Activated CD8-positive, alpha-beta memory T cell treated with anti-CD3 and anti-CD28 coated beads, Interleukin-2, amount 50 U/mL, for 4 hours (primary cell): ENCODE measurements at places on chromosomes 1 and 21.

DNA sequence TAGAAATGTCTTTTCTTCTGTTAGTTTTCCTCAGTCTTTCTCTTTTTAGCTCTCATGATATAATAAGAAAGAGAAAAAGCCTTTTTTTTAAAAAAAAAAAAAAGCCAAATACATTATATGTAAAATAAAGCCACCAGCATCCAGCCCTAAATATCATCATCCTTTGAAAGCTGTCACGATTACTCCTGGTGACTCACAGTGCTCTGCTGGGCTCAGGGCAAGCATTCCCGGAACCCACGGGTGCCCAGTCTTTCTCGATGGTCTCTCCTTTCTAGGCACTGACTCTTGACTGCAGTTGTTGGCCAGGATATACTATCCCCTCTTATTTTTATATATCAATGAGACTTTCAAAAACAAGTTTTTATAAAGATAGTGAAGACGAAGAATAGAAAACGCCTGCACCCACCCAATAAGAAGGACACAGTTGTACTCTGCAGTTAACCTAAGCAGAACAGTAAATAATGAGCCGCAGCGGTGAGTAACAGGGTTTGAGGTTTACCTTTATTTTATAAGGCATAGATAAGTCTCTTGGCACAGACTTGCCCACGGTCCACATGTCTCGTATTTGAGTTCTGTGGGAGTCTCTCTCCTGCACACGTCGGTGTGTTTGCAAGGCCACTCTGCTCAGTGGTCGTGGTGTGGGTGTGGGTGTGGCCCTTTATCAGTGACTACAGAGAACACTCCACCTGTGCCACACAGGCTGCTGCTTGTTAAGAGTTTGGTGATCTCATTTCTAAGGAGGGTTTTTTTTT lies 15.7 kb upstream of the MX2 start:
- DNase-seq = no peak

DNA sequence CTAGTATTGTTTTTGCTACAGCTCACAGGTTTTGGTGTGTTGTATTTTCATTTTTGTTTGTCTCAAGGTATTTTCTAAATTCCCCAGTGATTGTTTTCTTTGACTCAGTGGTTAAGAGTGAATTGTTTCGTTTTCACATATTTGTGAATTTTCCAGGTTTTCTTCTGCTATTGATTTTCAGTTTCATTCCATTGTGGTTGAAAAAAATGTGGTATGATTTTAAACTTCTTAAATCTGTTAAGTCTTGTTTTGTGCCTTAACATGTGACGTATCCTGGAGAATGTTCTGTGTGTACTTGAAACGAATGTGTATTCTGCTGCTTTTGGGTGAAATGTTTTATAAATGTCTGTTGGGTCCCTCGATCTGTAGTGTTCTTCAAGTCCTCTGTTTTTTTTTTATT lies 117.9 kb downstream of the KIF26B start:
- no peak for DNase-seq

DNA sequence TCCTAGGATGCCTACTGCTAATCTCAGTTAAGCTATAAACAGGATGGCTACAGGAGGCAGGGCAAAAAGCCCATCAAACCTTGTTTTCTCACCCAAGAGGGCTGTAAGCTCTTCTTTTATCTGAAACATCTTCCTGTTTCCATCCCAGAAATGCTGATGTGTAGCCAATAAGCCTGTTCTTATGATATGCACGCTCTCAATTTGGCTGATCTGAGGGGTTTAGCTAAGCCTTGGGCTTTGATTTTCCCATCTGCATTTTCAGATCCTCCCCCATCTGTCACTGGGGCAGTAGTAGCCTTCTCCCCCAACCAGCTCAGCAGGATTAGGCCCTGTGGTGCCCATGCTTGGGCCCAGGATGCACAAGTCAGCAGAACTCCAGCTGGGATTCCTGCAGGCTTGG lies 105.0 kb downstream of the BRINP2 start:
- no peak for DNase-seq

GRCh38 chr1:200538179-200538578 lies 82.4 kb downstream of the KIF14 start:
- no peak for DNase-seq

DNA sequence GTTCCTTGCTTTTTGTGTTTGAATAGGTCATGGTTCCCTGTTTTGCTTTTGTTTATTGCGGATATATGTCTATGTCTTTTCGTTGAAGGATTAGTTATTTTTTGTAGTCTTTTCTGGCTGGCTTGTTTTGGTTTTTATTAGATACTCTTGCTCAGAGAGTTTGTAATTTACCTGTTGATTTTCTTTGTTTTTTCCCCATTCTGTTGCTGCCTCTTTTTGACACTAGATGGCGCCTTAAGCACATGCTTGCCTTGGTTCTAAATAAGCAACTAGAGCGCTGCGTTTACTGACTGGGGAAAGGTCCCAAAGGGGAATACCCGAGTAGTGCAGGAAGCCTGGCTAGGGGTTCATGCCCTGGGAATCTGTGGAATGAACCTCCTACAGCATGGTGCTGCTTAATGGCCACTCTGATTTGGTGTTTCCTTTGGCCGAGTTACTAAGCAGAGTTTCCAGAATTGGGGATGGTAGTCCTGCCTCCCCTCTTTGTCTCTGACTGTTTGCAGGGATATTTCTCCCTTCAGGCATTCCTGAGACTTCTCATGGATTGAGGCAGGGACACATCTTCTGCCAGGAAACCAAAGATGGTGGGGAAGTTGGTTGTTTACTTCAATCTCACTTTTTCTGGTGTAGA lies 143.2 kb downstream of the PTPRU start:
- DNase-seq = no peak

DNA sequence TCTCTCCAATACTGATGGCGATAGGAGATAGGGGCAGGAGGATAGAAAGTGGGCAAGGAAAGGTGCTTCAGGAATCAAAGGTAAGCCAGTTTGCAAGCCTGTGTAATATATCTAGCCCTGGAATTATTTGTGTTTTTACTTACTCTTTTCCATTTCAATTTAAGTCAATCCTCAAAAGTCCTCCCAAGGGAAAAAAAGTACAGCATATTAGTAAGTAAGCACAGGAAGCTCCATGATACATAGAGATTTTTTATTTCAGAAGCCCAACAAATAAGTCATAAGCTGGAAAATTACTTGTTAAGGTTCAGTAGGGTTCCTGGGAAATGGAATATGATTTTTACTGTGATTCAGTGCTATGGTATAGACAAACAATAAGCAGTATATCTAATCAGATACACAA lies 337.7 kb upstream of the DUSP10 start:
- DNase-seq = no peak

GRCh38 chr1:240577095-240577494 lies 34.9 kb downstream of the GREM2 start:
- DNase-seq = no peak

DNA sequence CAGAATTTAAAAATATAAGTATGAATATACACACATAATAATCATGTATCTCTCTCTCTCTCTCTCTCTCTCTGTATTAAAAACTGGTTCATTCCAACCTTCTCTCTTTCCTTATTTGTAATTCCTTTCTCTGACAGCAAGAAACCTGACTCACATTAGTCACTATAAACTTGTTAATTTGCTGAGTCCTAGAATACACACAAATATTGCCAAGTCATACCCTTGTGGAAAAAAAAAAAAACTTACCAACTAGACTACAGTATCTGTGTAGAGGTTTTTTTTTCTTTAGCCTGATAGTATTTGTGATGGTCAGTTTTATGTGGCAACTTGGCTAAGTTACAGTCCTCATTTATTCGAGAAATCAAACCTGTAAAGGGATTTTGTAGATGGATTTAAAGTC lies 26.3 kb upstream of the NHLH2 start:
- DNase-seq = no peak
